ENCODE measurements at places on chromosomes 7 and 10.
A peak's percentile ranks its signal among the peaks of the same experiment; 100 is the strongest.

DNA sequence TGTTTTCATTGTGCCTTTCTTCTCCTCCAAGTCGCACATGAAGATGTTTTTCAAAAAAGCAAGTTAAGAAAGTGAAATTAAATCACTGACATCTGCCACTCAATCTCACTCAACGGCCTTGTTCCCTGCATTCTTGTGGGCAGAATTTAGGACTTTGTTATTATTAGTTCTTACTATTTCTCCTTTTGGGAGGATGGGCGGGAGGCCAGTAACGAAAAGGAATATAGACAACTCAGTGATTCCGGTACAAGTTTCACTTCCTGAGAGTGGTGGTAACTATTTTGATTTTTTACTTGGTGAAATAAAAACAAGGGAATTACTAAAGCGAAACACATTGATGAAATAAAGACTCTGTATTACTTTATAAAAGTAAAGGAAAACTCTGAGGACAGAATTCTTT is 231.9 kb upstream of the HABP2 start:
- no peak for DNase-seq

DNA sequence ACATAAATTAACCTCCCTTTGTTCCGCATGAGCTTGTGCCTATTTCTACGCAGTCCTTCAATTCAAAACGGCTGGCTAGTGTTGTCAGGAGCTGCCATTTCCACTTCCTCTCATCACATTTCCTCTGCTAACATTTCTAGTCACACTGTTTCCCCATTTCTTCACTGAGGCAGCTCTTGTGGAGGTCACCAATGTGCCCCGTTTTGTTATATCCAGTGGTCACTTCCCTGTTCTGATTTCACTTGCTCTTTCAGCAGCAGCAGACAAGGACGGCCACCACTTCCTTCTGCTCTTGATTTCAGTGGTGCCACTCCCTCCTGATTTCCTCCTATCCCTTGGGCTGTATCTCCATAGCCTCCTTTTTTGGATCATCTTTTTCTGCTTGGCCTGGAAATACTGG is 64.8 kb upstream of the SEC61G start:
- DNase-seq = no peak

DNA sequence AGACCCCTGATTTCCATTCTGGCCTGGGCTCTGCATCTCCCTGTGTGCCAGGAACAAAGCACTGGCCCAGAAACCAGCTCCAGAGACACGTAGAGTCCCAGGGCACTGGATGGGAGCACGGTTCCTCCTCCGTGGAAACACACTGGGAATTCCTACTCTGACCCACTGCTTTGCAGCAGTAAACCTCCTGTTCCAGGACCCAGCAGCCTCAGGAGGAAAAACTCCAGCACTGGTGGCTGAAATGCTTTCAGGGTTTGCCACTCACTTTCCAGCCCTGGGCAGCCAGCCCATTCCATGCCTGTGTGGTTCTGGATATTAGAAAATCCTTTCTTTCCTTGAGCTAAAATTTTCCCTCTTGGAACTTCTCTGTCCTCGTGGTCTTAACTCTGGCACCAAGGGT is 58.0 kb downstream of the FAM171A1 start:
- no peak for DNase-seq

DNA sequence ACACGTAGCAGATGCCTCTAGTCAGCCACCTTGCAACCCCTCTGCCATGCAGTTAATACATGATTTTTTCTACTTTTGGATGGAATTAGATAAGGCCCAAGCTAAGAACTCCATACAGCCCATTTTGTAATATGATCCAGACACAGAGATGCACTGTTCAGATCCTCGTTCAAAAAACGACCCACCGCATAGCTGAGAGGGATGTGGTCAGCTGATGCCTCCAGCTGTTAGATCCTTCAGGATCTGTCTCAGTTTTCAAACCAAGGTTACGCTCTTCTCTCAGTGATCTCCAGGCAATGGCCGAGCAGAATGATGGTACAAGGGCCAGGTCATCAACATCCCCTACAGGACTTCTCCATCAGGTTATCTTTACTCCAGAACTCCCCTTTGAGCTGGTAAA is 881.7 kb upstream of the C7orf33 start:
- DNase-seq = no peak

GRCh38 chr7:25675789-25676474 is 447.6 kb upstream of the NPVF start:
- no peak for DNase-seq

GRCh38 chr7:18116661-18117060 is 89.0 kb upstream of the PRPS1L1 start:
- no peak for DNase-seq

- peak; percentile 48 for DNase-seq
These were observed 160.3 kb upstream of the KLF14 start for GRCh38 chr7:130894146-130894908.

DNA sequence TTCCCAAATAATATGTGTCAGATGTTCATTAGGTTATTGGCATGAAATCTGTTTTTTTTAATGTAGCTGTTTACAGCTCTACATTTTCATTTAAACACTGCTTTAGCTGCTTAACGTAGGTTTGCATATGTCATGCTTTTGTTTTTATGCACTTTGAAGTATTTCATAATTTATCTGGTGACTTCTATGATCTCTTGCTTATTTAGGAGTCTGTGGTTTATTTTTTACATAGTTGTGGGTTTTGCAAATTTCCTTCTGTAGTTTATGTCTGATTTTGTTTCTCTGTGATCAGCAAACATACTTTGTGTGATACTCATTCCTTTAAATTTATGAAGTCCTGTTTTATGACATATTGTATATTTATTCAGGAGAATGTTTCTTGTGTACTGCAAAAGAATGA is 606.5 kb upstream of the PFKP start:
- DNase-seq = no peak

- DNase-seq = no peak
These were observed 578.6 kb upstream of the FOXK1 start for GRCh38 chr7:4103352-4104091.

- no peak for DNase-seq
These were observed 102.4 kb downstream of the SVIL start for GRCh38 chr10:29532256-29532878.

GRCh38 chr7:44607141-44608068 is 978 bp downstream of the OGDH start:
- no peak for DNase-seq

DNA sequence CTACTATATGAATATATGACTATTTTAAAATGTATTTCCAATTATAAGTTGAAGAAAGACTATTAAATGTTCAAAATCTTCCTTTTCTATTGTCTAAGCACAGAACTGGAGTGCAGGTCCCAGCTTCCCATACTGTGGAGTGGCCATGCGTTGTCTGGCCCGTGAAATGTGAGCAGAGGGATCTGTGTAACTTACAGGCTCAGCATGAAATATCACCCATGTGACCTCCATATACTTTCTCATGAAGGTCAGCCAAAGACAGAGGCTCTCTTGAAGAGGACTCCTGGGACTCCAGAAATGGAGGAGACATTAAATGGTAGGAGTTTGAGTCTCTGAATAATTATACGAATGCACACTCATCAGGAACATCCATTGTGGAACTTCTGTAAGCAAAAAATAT is 92.4 kb upstream of the CAV2 start:
- DNase-seq = no peak

GRCh38 chr10:112313911-112314310 is 30.7 kb downstream of the TECTB start:
- DNase-seq = no peak

GRCh38 chr10:123669886-123670285 is 3.7 kb downstream of the GPR26 start:
- no peak for DNase-seq

DNA sequence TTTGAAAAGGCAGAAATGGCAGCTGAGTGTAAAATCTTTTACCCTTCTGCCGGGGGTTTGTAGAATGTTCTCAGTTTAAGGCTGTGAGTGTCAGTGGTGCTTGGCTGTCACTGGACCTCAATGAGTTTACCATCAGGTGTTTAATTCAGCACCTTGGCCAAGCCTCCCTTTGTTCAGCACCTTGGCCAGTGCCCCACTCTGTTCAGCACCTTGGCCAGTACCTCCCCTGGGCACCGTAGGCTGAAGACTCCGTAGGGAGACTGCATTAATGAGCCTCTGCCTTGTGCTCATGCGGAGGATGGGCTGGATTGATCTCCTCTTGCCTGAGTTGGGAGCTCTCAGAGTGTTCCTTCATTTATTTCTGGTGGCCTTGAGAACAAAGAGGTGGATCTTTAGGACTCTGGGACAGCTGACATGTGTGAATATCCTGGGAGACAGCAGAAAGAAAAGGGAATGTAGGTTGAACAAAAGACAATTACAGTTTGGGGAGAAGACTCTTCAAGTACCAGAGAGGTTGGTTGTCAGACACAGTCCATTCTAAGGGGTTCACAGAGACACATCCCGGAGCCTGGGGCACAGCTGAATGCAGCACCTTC is 1.6 kb downstream of the FAM24A start:
- DNase-seq = no peak

DNA sequence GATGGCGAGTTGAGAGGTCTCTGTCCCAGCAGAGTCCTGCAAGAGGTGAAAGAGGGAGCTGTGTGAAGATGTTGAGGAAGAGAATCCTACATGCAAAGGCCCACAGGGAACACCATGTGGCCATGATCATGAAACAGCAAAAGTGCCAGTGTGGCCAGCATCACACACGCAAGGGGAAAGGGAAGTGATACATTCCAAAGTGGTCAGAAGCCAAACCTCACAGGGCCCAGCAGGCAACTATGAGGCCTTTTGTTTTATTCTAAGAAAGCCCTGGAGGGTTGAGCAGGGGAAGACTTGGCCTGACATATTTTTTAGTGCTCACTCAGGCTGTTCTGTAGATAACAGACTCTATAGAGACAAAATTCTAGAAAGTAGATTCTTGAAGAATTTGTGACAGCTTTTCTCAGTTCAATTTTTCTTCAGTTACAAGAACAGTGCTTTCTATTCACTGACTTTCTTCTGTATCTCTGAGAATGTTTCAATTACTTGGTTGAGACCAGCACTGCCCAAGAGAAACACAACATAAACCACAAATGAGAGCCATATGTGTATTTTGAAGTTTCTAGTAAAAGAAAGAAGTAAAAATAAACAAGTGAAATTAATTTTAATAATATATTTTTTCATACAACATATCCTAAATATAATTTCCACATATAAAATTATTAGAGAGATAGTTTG is 82.3 kb downstream of the HTR7 start:
- DNase-seq = no peak

- no peak for DNase-seq
These were observed 148.2 kb upstream of the TNS3 start for GRCh38 chr7:47730142-47730541.

GRCh38 chr7:141785706-141786552 is 4.1 kb upstream of the TAS2R5 start:
- DNase-seq = peak; percentile 53

GRCh38 chr7:138396251-138397070 is 63.6 kb upstream of the TRIM24 start:
- DNase-seq = no peak

DNA sequence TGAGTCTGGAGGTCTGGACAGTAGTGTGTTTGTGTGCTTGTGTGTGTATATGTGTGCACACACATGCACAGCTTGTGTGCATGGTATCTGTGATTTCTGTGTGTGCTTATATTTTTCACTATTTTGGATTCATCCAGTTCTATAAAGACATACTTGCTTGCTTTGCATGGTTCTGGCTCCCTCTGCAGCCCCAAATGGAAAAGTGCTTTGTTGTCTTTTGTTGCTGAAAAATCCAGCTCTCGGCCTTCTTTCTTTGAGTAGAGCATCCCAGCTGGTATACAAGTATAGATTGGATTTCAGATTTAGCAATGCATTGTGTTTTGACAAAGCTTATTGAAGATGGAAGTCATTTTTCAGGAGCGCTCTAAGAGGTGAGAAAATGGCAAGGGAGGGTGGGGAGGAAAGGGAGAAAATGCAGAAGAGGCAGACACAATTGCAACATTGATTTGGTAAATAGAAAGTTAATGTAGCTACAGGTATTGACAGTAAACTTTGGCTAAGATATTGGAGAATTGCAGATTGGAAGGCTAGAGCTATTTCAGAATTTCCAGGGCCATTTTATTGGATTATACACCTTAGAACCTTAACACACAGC is 333.9 kb downstream of the AUTS2 start:
- peak; percentile 25 for DNase-seq

- DNase-seq = no peak
These were observed 7.8 kb downstream of the PROSER2 start for GRCh38 chr10:11830836-11831519.

DNA sequence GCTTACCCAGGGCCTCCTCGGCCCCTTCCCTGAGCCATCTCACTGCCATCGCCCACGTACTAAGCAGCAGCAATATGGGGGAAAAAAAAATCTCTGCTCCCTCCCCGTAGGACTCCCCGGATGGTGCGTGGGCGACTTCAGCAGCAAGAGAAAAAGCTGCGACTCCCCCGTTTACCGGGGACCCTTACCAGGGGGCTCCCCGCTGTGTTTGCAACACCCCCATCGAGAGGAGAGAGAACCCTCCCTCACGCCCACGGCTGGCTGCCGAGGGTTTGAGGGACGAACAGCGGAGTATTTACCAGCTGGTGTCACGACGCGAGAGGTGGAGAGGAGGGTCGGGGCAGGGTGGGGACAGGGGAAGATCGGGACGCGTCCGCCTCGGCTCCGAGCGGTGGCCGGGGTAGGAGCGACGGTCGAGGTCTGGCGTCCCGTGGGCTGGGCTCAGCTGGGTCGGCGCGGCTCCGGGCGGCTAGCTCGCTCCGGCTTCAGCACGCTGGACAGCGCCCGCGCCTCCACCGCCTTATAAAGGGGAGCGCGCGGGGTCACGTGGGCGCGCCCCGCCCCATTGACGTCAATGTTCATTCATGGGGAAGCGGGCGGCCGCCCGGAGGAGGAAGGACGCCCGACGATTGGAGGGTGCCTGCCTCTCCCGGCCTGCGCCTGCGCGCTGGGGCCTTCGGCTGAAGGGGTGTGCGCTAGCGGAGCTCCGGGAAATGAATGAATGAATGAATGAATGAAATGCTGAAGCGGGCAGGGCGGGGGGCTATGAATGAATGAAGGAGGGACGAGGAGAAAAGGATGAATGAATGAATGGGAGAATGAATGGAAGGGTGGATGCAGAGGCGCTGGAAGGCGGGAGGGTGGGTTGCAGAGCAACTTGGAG is at the start of gene VGF:
TSS of gene VGF (minus strand) at position 495 of the 883 bp plus-strand sequence. CDS start 726 bp downstream, outside the sequence.
- DNase-seq = peak; percentile 93

GRCh38 chr10:80415734-80416478 is 7.6 kb downstream of the PRXL2A start:
- DNase-seq = no peak

GRCh38 chr10:125190414-125190813 is 30.1 kb upstream of the CTBP2 start:
- no peak for DNase-seq

Measured in NCI-H1105 (cell line).